Fibroblast of the aortic adventitia (primary cell): ENCODE measurements at places on chromosomes 2 and 18. TPM values are rescaled to one million over a fixed set of nuclear protein-coding genes. Genes with fewer than 3 reads are reported as not detected.

DNA sequence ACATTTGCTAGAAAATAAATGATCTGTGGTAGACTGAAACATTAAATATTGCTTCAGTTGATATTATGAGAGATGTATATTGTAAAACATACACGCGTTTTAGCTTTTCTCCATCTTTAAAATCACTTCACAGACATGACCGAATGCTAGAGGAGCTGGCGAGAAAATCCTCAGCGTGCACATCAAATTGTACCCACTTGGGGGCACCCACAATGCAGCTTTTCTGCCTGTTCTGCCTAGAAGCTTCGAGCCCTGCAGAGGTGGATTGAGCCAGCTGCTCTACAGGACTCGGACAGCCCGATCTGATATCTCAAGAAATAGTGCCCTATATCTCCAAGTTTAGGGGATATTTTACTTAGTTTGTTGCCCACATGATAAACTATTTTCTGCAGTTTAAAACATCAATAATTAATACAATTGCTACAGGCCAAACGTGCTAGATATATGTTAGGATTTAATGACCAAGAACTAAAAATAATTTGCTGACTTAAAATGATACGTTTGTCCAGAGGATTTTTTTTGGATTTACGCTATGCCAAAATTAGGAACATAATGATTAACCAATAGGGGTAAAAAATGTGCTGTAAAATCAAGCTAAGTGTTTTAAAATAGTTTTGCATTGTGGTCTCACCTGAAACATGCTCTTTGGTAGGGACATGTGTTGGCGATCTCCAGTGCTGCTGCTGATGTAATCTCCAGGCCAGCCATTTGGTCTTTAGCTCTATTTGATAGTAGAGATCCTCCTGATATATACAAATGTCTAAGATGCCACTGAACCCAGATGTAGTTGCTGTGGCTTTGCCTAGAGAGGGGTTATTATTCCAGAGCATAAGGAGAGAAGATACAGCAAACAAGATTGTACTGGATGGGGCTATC, 22.3 kb upstream of the ATP5MC3 start:
- peak; percentile 43 for DNase-seq

DNA sequence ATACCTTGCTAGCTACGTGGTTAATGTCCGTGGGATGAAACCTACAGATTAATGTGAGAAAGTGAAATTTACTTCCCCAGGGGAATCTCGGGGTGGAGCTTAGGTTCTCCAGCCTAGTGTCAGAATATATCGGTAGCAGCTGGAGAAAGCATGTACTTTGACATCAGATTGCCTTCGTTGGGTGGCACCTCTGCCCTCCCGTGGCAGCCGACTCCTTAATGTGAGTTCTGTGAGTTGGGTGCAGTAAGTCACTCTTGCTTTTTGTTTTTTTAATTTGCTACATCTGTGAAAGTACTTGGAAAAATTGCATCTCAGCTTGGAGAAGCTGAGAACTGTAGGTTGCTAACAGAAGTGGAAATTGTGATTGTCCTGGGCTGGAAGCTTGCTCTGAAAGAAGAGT, 3.6 kb downstream of the KLF11 start:
- no peak for DNase-seq

DNA sequence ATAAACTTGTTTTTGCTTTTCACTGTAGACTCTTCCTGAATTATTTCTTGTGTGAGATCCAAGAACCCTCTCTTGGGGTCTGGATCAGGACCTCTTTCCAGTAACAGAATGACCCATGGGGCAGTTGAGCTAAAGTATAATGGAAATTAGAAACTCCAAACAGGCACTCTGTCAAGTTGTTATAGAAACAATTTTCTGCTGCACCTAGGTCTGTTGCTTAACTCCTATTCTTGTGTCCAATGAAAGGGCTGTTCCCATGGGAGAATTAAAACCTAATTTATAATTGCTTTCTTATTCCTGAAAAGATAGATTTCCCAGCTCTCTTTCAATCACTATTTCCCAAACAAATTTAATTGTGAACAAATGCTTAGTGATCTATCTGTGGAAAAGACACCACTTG, 1341.3 kb upstream of the PIK3C3 start:
- no peak for DNase-seq

- peak; percentile 96 for DNase-seq
Observed at GRCh38 chr2:127173057-127173456, 47.0 kb downstream of the CYP27C1 start.

DNA sequence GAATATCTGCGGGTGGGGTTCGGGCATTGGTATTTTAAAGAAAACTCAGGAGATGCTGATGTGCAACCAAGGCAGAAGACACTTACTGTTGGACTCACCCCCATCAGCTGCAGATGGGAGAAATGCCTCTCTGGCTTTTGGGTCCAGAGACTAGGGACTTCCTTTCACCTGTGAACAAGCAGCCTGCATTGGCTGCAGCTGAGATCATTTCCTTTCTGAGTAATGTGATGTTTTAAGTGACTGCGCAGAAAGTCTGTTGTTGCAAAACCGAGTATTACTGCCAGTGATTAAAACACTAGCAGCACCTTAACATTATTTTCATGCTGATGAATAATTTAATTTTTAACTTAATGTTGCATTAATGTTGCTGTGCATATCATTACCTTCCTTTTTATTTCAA, 143.0 kb downstream of the TSN start:
- DNase-seq, result peak; percentile 42

The SLC9A4 gene
- total RNA-seq, result not detected in 2 replicates

- DNase-seq, result no peak
Observed at GRCh38 chr2:84855731-84856130, 25.2 kb downstream of the TRABD2A start.

DNA sequence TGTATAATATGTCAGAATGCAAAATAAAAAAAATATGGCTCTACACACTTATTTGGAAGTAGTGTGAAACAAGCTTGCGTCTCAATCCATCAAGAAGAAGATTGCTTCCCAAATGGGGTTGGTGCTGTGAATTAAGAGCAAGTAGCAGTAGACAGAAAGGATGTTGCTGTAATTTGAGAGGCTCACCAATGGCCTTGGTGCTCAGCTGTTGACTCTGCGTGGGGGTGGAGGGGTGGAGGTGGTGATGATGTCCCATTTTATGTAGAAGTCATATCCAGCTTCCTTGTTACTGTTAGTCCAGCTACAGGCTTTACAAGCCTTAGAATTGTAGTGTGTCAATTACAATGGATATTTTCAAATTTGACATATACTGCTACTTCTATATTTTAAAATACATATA, 223.4 kb upstream of the RND3 start:
- no peak for DNase-seq

- DNase-seq, result no peak
Observed at GRCh38 chr2:237156031-237156856, 70.6 kb downstream of the COPS8 start.

- no peak for DNase-seq
Observed at GRCh38 chr2:95700519-95700918, 108.7 kb downstream of the TRIM43 start.

- no peak for DNase-seq
Observed at GRCh38 chr2:37090019-37090477, 5.7 kb downstream of the GPATCH11 start.

The DYSF gene
- 0.18 and 1.2 TPM in 2 replicates for total RNA-seq

DNA sequence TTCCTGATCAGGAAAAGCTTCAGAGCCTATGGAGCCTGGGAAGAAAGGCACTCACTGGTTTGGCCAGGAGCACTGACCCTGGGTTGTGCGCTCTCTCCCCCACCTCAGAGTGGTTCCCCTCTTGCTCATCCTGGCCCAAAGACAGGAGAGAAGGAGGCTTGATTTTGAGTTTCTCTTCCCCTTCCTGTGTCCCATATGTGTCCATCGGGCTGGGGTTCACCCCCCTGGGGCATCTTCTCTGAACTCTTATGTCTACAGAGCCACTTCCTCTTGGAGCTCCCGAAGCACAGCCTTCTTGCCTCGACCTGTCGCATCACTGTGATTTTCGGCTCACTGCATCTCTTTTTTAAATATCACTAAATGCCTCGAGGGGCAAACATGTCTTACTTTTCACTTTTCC, 692.3 kb downstream of the RNF144A start:
- DNase-seq, result no peak

DNA sequence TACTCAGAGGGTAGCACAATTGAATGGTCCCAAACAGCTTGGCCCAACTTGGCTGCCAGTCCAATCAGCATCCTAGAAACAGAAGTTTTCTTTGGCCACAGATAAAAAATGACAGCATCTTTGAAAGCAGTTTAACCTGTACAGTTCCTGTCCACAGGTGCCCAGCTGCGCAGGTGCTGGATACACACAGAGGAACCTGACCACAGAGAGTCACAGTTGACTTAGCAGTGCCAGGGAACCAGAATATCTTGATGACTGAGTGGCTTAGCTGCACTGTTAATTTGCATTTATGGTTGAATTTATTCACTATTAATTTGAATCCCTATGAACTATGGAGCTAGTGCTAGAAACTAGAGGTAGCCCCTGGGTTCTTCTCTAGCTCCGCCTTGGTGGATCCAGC, 93.7 kb downstream of the TPGS2 start:
- no peak for DNase-seq

DNA sequence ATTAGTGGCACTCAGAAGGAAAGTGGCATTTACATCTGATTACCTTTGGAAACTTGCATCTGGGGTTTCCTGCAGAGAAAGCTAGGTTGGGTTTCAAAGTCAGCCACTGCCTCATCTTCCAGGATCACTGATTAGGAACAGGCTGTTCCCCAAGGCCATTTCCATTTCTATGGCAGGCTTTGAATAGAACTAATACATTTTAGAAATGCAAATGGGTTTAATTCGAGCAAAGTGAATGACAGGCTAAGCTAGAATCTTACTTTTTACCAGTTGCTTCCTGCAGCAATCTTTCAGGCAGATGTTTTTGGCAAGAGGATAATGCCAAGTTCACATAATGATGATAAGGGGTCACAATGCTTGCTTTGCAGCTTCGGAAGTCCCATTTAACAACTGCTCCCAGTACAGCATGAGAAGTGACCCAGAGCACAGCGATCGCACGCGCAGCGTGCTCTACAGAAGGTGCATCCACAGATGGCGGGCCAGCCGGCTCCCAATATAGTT, 336.7 kb downstream of the LPIN1 start:
- no peak for DNase-seq

The CCBE1 gene
- total RNA-seq, result 16.2 and 35.3 TPM in 2 replicates

GRCh38 chr2:96914332-96914731, 44.5 kb upstream of the SEMA4C start:
- DNase-seq, result peak; percentile 63

DNA sequence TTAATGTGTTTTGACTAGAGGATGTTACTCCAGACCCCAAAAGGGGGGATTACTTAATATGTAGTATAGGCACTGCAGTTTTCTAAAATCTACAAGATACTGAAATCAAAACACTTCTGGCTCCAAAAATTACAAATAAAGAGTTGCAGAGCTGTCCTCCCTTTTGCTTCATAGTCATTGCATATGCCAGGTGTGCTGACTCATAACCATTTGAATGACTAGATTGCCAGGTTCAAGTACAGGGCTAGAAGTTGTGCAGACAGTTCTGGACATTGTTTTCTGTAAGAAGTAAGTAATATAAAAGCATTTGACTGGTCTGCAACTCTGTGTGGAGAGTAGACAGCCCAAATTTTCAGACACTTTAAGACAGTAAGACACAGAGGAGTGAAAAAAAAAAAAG, 6.7 kb downstream of the CWC22 start:
- DNase-seq, result peak; percentile 78

DNA sequence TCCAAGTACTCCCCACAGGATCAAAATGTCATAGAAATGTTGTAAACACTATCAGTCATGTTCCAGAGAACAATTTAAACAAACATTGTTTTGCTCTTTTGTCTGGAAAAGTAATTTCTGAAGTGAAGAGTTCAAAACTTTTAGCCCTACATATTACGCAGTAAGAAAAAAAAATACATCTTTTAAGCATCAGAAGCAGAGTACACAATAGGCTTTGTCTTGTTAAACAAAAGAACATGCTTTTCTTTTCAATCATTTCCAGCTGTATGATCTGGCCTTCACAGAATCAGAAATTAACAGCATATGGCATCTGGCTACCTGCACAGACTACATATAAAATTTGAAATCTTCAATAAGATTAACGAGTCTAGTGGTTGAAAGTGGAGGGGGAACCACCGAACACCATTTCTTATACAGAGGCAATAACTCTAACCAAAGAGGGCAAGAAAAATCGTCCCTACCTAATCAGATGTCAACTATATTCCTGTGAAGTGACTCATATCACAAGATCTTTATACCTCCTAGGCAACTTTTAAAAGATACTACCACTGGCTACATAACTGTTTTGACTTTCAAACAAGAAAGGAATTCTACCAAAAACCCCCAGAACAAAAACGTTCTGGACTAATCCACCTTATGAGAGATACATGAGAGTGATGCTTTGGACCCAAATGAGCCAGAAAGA, 149.3 kb downstream of the EXOC6B start:
- DNase-seq, result peak; percentile 31

The SPDYA gene
- total RNA-seq, result 1.1 and 6.5 TPM in 2 replicates

The C1GALT1C1L gene
- total RNA-seq, result 0.16 and 0.36 TPM in 2 replicates

The CCDC150 gene
- total RNA-seq, result 4.0 and 19.7 TPM in 2 replicates

DNA sequence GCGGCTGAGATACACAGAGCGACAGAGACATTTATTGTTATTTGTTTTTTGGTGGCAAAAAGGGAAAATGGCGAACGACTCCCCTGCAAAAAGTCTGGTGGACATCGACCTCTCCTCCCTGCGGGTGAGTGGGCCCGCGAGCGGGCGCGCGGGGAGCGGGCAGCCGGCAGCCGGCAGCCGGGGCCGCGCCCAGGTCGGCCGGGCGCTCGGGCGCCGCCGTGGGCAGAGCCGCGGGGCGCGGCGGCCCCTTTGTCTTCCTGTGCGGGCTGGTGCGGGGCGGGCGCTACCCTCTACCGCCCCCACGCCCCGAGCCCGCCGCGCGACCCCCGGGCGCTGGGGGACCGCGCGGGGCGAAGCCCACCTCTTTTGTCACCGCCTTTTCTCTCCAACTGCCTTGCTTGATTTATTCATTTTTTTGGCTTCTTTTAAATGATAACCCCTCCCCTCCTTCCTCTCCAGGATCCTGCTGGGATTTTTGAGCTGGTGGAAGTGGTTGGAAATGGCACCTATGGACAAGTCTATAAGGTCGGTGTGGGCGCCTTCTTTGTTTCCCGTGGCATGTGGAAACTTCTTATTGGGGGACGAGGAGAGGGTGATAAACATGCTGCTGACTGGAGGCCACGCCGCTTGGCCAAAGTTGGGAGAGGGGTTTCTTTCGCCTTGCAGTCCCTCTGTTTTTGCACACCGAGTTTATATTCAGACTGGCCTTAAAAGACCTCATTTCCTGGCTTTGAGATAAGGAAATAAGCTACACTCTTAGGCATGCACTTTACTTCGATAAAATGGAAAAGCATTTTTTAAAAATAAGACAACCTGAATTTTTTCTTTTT, 722 bp downstream of the MAP4K4 start:
- peak; percentile 42 for DNase-seq

- DNase-seq, result no peak
Observed at GRCh38 chr2:132845339-132845738, 175.3 kb upstream of the LYPD1 start.
